A549 treated with AZD2906 at 1 μM for 4 hours (cell line): ENCODE measurements at places on chromosomes 16 and 17. TPM values are rescaled to one million over a fixed set of nuclear protein-coding genes. Genes with fewer than 3 reads are reported as not detected.

Gene PITPNM3
- total RNA-seq = 1.8 to 2.8 TPM (median 2.2 TPM) in 5 replicates

Gene HLF
- total RNA-seq = 0.07 to 0.13 TPM (median 0.09 TPM) in 5 replicates

Gene ZDHHC1
- 4.2 to 7.1 TPM (median 6.6 TPM) in 5 replicates for total RNA-seq

Gene TBC1D3E
- not detected in 5 replicates for total RNA-seq

Gene DOC2A
- 1.3 to 1.9 TPM (median 1.8 TPM) in 5 replicates for total RNA-seq

Gene TEN1
- total RNA-seq = 20.6 to 27.7 TPM (median 24.5 TPM) in 5 replicates

Gene PRSS33
- total RNA-seq = 0.05 to 0.06 TPM in 2 of 5 replicates, not detected in the others

Gene IRX5
- total RNA-seq = 1.3 to 2.1 TPM (median 1.9 TPM) in 5 replicates

Gene UTS2R
- total RNA-seq = not detected in 5 replicates

Gene KCTD13
- total RNA-seq = 10.2 to 16.4 TPM (median 14.5 TPM) in 5 replicates

Gene EVI2B
- total RNA-seq = 0.02 to 0.06 TPM (median 0.06 TPM) in 3 of 5 replicates, not detected in the others

Gene RNF227
- 1.4 to 1.8 TPM (median 1.5 TPM) in 5 replicates for total RNA-seq

Gene ST6GALNAC2
- 0.37 to 0.46 TPM (median 0.42 TPM) in 5 replicates for total RNA-seq
